ENCODE measurements at places on chromosomes 1 and 21.

- DNase-seq: no peak
Observed at GRCh38 chr1:82706741-82707140, 906.0 kb downstream of the ADGRL2 start.

- no peak for DNase-seq
Observed at GRCh38 chr1:33874636-33875035, 10.8 kb downstream of the HMGB4 start.

DNA sequence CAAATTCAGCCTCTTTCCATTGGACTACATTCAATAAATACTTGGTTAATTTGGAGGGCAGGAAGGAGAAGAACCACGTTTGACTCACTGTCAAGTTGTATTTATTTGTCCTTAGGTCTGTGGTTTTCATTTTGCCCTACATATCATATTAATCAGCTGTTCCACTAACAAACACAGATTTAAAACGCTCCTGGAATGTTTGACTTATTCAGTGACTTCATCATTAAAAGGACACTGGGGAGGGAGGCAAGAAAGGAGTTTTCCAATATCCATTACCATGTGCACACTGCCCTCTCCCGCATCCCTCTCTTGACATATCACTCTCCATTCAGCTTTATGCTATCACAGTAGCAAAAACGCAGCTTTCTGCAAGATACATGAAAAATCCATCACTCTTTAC, 98.2 kb upstream of the C1orf87 start:
- DNase-seq: peak; percentile 17

GRCh38 chr1:167911413-167911812, 2.5 kb downstream of the ADCY10 start:
- DNase-seq: no peak

GRCh38 chr1:202214089-202214843, 20.7 kb downstream of the LGR6 start:
- DNase-seq: no peak

DNA sequence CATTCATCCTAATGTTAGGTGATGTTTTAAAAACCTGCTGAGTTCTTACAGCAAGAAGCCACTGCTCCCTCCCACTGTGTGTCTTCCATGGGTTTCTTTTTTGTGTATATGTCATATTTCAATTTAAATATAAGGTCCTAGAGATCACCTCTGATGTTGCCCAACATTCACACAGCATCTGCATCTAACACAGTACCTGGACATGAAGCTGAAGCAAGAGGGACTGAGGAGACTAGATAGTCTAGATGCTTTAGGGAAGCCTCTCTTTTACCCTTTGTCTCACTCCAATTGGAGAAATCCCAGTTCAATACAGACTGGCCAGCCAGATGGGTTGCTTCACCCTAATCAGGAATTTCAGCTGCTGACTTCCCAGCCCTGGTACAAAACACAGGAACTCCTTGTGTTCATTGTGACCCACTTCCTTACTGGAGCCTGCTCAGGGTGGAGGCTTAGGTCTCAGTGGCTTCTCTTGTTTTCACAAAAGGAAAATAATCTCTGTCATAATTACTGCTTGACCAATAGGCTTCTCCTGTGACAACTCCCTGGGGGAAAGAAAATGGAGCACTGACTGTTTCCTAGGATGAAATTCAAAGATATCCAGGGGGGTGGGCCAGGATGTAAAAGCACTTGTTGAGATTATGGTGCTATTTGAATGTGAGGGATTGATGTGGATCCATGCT, 17.3 kb downstream of the BTG2 start:
- DNase-seq: no peak

DNA sequence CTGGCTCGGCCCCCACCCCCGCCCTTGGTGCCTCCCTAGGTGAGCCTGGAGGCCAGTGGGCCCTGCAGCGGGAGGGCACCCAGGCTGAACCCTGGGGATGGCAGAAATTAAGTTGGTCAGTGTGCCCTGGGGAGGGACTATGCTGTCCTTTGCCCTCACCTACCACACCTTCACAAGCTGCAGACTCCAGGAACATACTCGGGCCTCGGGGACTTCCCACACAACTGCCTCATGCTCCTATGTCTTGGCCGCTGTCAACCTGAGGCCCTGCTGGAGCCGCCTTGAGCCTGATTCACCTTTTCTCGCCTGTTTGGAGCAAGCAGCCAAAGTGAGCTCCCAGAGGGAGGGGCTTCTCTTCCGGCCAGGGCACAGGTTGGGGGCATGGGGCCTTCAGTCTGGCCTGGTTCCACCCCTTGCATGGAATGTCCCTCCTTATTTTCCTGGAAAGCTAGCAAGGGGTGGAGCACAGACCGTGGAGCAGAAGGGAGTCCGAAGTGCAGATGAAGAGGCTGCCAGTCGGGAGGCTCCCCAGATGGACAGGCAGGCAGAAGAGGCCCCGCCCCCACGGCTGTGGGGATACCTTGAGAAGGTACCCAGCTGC, 24.7 kb downstream of the KNCN start:
- peak; percentile 32 for DNase-seq

DNA sequence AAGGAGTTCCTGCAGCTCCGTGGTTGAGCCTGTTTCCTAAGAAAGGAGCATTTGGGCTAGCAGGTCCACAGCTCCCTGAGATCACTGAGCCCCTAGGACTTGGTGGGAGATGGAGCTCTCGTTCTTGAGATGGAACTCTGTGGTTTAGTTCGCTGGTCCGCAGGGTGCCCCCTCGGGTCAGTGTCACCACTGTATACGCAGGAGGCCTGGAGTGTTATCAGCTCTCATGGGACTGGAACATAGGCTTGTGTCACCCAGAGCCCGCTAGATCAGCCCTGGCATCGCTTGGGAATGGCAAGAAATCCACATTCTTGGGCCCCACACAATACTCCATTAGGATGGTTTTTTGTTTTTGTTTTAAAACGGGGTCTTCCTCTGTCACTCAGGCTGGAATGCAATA, 3.6 kb downstream of the SNAP47 start:
- DNase-seq: no peak

- no peak for DNase-seq
Observed at GRCh38 chr1:22556391-22557104, 6.7 kb upstream of the EPHA8 start.

Measured in renal cortical epithelial cell (primary cell).